ENCODE measurements at places on chromosomes 1 and 21.

GRCh38 chr1:248696261-248696660, 6.3 kb downstream of the OR14I1 start:
- no peak for DNase-seq

- DNase-seq, result no peak
Measured at GRCh38 chr21:43936247-43936967, 71.4 kb downstream of the AGPAT3 start.

- no peak for DNase-seq
Measured at GRCh38 chr1:15431571-15431948, 6.7 kb upstream of the CTRC start.

DNA sequence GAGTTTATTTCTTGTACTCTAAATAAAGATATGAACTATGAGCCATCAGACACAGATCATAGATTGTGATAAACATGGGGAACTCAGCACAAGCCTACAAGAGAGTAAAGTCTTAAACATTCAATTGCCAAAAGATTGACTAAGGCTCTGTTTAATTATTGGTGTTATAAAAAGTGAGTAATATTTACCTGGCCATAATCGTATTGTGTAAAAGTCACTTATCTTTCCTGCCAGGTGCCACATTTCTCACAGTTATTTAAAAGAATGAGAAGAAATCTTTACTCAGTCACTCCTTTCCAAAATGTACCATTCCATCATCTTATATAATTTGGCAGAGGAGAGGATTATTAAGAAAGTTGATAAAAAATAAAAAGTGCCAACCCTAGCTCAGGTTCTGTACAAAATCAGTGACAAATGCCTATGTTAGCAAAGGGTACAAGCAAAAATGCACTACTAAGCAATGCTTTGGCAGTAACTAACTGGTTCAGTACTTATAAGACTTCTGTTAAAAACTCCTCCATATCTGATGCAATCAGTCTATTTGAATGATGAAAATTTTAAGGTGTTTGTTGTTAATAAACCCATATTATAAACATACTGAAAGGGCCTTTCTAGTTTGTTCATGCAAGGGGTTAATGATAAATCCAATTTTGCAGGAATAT, 5.8 kb upstream of the NR5A2 start:
- DNase-seq, result no peak

GRCh38 chr1:2785631-2786328, 15.7 kb downstream of the TTC34 start:
- no peak for DNase-seq

- DNase-seq, result no peak
Measured at GRCh38 chr1:247362153-247362552, 30.5 kb upstream of the ZNF496 start.

- peak; percentile 9 for DNase-seq
Measured at GRCh38 chr1:89525169-89525855, 683 bp downstream of the LRRC8B start.

DNA sequence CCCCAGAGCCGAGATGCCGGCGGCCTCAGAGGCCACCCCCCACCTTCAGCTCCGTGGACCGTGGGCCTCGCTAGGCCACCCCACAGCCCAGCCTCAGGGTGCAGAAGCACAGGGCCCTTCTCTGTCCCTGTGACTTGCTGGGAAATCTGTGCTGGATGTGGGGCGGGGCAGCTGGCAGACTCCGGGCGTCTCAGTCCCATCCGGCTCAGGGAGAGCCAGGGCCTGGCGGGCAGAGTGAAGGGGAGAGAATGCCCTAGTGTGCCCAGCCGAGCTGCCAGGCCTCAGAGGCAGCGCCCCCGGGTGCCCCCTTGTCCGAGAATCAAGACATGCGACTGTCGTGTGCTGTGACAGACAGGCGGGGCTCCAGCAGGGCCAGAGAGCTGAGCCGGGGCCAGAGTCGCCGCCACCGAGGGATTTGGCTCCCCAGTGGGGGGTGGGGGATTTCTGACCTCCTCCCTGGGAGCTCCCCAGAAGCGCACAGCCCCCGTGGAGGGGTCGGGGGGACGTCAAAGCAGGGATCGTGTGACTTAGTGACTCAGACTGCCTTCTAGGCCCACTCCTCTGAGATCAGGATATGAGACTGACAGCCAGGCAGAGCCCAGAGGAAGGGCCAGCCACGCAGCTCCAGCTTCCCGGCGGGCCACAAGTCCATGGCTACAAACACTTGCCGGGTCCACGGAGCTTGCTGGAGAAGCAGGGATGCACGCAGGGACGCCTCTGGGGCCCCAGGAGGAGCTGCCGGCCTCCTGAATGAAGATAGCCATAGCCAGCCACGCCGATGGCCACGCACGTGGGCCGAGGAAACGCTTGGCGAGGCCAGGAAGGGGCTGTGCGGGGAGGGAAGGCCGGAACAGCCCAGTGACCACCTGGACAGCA, 11.9 kb downstream of the COL6A1 start:
- DNase-seq, result peak; percentile 0

DNA sequence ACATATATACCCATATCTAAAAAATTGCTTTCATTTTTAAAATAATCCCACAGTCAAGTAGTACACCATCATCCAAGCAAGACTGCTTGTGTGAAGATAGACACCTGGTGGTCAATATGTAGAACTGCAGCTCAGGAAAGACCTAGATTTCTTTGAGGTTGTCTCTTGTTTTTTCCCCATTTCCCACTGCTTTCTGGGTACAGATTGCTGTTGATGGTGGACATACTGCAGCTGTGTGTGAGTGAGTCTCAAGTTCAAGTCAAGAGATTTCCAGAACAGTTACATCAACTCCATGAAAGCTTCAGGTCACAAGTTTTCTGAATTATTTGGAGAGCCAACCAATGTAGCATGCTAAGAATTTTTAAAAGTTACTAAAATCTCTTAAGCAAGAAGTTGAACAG, 306.4 kb downstream of the DUSP10 start:
- DNase-seq, result no peak

DNA sequence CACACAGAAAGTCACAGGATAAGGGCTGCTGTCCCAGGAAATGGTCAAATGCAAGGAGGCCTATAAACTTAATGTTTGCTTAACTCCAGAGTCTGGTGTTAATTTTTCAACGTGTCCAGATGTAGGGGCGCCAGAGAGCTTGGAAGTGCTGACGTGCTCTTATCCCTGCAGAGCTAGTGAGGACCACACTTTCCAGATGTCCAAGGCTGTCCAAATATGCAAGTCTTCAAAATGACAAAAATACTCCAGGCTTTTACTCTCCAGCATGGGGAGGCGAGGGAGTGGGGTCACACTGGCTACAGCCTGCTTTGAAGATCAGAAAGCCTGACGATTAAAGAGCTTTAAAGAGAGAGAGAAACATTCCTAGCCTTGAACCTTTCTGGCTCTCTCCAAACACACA, 57.6 kb downstream of the ABCA4 start:
- no peak for DNase-seq

- no peak for DNase-seq
Measured at GRCh38 chr1:228036701-228037231, 30.0 kb downstream of the WNT3A start.

DNA sequence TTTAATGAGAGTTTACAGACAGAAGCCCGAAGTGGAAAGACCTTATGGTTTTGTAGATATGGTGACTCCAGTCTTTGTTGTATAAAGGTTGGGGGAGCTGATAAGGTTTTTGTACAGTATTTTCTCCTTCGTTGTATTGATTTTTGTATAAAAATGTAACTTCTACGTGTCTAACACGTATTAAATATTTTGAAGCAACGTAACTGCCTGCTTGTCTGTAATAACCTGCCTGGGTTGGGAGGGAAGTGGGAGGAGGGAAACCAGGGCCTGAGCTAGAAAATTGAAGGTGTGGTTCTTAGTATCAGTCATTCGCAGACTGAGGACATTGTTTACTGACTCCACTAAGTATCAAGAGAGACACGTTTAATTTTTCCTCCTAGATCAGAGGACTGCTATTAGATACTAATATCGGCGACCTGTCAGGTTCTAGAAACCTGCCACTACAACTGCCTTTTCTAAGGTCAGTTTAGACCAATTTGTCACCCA, 2.2 kb downstream of the IER5 start:
- no peak for DNase-seq

GRCh38 chr1:220426989-220427388, 100.9 kb upstream of the MARK1 start:
- DNase-seq, result no peak

GRCh38 chr1:248757784-248758195, 2.2 kb upstream of the LYPD8 start:
- DNase-seq, result no peak

GRCh38 chr1:207799989-207800648, 48.3 kb downstream of the CD46 start:
- DNase-seq, result no peak

DNA sequence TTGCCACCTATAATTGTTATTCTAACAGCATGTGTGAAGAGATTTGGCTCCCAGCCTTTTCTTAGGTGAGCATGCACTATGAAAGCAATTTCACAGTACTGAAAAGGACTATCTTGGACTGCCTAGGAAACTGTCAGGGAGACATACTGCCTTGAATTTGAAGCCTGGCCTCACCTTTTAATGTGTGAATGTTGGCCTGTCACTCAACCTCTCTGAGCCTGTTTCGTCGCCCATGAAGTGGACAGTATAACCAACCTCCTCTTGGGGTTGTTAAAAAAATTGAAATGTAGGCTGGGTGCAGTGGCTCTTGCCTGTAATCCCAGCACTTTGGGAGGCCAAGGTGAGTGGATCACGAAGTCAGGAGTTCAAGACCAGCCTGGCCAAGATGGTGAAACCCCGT, 20.4 kb upstream of the POU2F1 start:
- DNase-seq, result no peak

DNA sequence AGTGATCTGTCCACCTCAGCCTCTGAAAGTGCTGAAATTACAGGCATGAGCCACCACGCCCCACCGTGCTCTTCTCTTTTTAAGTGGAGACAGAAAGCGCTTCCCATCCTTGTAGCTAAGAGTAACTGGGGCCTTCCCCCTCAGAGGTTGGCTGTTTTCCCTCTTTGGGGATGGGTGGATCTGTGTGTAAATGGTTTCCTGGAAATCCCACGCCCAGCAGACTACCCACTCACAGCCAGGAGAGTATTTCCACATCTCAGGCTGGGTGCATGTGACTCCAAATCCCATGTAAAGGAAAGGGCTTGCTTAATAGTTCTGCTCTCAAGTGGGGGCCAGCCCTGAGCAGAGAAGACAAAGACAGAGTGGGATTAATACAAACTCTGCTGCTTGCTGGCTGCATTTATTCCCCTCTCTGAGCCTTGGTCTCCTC, 19.6 kb upstream of the TCEA3 start:
- DNase-seq, result no peak

- DNase-seq, result no peak
Measured at GRCh38 chr1:56967900-56968832, 2.4 kb upstream of the C8B start.

DNA sequence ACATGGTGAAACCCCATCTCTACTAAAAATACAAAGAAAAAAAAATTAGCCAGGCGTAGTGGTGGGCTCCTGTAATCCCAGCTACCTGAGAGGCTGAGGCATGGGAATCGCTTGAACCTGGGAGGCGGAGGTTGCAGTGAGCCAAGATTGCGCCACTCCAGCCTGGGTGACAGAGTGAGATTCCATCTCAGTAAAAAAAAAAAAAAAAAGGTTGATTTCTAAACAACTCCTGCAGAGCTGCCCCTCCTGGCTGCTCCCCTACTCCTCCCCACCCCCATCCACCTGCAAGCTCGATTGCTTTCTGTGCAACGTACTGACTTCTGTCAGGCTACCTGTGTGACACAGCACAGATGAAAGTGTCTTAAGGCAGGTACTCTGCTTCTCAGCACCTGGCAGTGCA, 13.3 kb downstream of the ETV3L start:
- no peak for DNase-seq

DNA sequence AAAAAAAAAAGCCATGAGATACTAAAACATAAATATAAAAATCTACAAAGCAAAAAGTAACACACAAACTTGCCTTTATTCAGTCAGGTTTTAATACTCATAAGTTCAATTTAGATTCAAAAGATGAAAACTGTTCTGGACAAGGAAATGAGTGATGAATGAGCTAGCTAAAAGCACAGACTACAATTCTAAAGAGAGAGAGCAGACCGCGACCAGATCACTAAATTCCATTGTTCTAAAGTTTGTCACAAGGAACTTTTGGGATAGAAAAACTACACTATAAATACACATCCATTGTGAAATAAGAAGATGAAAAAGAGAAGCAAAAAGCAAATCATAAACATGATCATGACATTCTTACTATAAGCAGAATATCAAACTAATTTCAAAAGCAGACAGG, 1.7 kb downstream of the ODF2L start:
- no peak for DNase-seq

GRCh38 chr1:37840711-37841110, 18.7 kb downstream of the MTF1 start:
- DNase-seq, result no peak

DNA sequence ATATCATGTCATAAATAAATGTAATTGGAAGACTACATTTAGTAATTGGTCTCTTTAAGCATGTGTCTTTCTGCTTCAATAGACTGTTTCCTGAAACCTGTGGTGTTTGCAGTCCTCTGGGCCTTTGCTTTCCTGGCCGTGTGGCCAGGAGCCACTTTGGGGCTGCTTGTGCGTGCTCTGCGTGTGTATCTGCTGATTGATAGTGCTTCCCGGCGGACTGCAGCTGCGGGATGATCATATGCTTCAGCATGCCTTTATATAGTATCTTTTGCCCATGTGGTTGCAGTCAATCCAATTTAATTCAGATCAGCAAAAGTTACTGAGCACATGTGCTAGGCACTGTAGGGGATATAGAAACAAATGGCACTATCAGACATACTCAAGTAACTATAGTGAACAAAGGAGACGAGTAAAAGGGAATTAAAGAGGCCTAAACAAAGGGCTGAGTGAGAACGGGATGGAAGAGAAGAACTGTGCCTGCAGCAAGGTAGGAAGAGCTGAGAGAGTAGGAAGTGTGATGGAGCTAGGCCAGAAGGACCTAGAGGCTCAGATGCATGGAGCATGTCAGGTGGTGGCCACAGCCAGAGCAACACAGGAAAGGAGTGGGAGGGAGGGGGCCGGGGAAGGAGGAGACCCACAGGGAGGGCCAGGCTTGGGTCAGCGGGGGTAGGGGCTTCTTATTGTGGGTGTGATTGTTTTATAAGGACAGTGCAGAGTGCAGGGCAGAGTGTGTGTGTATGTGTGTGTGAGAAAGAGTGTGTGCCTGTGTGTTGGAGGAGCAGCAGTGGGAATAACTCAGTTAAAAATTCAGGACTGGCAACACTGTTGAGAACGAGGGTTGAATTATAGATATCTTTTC, 27.2 kb upstream of the TTF2 start:
- no peak for DNase-seq

DNA sequence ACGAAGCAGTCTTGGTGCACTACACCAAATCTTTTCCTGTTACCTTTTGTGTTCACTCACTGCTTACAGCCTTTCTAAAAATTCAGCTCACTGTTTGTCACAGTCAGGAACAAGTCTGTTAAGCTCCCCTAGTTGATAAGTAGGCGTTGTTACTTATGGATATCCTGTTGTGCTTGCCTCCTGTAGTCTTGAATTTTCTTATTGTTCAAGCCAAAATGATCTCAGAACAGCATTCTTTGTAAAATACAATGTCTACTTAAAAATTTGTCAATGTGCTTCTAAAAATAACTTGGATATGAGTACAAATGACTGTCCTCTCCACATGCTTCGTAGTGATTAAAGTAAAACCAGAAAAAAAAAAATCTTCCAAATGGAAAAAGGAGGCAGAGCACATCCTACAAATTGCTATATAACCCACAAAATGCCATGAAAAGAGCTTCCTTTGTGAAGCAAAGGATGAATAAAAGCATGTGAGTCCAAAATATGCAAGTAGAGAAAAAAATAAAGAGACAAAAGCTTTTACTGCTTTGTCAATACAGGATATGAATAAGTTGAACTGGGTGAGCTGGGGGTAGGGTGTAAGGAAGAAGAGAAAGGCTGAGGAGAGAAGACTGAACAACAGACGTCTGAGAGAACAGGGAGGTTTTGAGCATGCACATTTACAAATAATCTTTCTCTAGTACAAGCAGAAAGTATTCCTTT, 228.9 kb upstream of the ADGRL4 start:
- DNase-seq, result no peak

GRCh38 chr1:50522691-50523342, 99.6 kb upstream of the DMRTA2 start:
- DNase-seq, result no peak
